ENCODE measurements at places on chromosomes 16 and 17.

DNA sequence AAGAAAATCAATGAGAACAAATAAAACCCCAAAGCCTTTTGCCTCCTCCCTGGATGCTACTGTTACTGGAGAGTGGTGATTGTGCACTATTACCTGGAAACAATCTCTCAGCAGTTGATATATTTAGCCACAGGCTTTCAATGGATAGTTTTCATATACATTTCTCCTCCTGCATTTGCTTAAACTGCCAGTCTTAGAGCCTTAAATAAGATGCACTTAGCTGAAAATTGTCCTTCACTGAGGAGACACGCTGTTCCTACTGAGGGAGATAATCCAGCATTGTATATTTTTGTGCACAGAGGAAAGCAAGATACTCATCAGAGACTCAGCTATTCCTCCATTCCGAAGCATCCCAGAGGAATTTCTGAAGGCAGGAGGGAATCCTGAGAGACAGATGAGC is 520.2 kb upstream of the C16orf82 start:
- no peak for DNase-seq

DNA sequence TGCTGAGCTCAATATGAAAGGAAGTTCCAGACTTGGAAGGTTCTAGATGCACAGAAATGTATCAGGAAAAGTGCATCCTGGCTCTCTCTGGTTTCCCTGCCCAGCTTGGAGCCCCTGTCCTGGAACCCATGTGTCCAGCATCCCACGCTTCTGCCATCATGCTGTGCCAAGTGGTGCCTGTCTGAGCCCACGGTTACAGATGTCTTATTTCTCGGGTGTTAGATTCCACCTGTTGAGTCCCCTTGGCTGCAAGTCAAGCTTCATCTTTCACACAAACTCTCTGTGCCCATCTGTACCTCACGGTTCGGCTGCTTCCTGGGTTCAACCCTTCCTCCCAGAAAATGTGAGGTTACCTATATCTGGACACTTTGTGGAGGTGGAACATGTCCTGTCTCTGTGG is 22.5 kb downstream of the OR1D5 start:
- no peak for DNase-seq

GRCh38 chr16:11229906-11230305 is 26.1 kb downstream of the SOCS1 start:
- DNase-seq = no peak

GRCh38 chr17:77343031-77343800 is 202.4 kb downstream of the SEC14L1 start:
- DNase-seq = no peak

DNA sequence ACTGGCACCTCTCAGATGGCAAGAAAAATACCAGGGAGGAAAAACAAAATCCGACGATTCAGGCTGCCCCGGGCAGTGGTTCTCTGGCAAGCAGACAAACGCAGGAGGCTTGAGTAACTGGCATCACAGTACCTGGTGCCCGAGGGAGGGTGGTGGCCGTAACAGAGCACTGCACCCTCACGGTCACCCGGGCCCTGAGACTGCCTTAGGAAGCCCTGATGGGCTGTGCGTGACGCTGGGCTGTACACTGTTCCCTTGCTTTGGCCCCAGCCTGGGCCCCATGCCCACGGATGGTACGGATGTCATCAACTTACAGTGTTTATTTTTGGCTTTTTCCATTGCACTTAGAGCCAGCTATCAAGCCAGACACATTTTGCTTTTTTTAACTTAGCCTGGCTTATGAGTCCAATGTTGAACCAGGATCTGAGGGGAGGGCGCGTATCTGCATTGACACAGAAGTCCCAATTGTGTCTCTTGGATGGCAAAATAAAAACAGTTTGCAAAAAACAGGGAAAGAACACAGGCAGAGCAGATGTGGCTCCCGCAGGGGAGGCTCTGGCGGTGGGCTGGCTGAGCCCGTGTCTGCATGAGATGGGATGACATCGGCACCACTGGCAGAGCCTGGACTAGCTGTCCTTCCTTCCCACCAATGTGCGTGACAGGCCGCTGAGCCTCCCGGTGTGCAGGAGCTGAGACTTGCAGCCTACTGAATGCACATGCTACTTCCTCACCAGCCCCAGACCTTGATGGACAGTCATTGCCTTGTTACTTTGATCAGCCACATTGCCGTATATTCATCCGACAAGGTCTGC is 287.7 kb downstream of the FOXL1 start:
- no peak for DNase-seq

GRCh38 chr17:76588182-76588581 is 2.5 kb upstream of the ST6GALNAC2 start:
- DNase-seq = no peak

DNA sequence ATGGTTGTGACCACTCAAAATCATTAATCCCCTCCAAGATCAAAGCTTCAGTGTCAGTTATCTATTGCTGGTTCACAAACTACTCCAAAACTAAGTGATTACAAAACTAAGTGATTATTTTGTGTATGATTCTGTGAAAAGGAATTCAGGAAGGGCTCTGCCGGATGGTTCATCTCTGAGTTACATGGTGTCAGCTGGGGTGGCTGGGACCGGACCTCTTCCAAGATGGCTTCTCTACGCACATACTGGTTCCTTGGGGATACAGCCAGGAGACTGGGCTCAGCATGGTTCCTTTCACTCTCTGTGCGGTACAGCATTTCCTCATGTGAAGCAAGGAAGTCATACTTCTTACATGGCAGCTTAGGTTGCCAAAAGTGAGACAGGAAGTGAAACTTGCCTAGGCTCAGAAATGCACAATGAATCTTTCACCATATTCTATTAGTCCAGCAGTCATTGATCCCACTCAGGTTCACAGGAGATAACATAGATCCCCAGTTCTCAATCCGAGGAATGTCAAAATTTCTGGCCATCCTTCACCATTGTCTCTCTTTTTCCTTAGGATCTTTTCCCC is 97.9 kb upstream of the IRX6 start:
- DNase-seq = no peak

DNA sequence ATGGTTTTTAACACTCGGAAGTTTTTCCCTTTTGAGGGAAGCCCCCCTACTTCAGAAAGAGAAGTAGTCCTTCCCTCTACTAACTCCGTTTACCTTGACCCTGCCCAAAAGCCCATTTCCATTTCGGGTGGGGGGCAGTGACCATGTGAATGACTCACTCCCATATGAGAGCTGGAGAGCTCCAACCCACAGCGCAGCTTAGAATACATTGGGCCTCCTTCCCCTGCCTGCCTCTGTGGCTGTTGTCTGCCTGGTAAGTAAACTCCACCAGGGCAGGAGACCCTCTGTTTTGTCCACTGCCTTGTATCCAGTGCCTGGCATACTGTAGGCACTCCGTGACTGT is 985 bp downstream of the SGSM2 start:
- no peak for DNase-seq

DNA sequence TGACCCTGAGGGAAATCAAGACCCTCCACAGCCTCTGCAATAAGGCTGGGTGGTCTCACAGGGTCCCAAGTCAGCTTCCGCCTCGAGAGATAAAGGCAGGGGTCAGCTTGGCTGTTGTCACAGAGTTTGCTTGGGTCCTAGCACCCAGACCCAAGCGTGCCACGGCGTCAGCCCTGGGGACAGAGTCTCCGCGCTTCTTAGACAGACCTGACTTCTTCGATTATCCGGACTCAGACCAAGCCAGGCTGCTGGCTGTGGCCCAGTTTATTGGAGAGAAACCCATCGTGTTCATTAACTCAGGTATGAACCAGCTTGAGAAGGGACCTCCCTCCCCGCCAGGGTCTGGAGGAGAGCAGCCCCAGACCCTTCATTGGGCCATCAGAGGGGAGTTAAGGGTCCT is 588 bp downstream of the C16orf92 start:
- no peak for DNase-seq

- peak; percentile 45 for DNase-seq
These were observed 125.4 kb upstream of the CHMP6 start for GRCh38 chr17:80866050-80866793.

- no peak for DNase-seq
These were observed 621.0 kb downstream of the WWOX start for GRCh38 chr16:78720416-78720815.

DNA sequence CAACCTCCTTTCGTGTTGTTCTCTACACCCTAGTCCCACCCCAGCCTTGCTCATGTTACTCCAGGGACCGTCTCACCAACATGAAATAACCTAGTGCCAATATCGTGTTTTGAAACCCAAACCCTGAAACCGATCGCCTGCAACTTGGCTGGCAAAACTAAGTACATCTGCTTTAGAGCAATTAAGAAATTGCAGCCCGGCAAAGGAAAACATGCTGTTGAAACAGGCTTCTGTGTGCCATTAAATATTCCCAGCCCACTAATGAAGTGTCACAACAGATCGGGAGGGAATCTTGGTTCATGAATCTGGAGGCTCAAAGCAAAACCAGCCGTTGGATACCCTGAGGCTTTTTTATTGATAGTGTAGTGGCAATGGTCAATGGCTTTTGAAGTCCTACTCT is 48.3 kb upstream of the GPR139 start:
- no peak for DNase-seq

GRCh38 chr16:22126037-22126558 is 33.8 kb downstream of the VWA3A start:
- no peak for DNase-seq

DNA sequence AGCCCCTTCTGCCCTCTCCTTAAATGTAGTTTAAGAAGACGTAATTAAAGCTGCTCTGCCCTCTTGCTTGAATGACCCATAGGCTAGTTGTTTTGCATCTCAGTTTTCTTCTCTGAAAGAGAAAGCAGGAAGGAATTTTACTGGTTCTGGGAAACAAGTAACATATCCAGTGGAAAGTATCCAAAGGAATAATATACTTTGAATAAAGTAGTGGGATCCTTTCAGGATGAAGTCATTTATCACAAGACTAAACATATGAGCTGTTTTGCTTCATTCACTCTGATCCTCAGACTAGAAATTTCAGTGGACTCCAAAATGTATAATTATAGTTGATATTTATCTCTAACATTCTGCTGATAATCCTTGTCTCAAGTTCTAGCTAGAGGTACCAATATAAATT is 1297.6 kb upstream of the GOT2 start:
- DNase-seq = no peak

DNA sequence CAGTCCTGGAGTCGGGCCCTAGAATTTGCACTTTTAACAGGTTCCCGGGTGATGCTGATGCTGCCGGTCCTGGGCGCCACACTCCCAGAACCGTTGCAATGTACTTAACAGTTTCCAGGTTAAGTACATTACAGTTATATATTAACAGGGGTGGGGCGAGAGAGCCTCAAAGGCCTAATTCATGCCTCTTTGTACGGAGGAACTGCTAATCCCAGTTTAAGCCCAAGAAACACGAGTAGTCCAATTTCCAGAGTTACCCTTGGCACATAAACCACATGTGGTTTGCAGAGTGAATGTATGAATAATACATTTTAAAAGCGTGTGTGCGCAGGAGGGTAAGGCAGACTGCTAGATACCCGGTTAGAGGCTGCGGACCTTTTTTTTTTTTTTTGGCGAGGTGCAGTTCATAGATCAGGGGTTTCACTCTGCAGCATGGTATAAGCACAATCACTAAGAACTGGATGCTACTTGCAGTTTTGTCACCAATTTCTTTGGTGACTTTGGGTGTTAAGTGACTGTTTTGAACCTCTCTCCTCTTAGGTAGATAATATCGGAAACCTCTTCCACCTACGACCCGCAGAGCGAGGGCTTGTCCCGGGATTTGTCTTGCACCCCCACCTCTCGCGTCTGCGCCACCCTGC is 713 bp downstream of the COX11 start:
- no peak for DNase-seq

GRCh38 chr17:6894206-6894528 is 62.6 kb upstream of the TEKT1 start:
- no peak for DNase-seq

DNA sequence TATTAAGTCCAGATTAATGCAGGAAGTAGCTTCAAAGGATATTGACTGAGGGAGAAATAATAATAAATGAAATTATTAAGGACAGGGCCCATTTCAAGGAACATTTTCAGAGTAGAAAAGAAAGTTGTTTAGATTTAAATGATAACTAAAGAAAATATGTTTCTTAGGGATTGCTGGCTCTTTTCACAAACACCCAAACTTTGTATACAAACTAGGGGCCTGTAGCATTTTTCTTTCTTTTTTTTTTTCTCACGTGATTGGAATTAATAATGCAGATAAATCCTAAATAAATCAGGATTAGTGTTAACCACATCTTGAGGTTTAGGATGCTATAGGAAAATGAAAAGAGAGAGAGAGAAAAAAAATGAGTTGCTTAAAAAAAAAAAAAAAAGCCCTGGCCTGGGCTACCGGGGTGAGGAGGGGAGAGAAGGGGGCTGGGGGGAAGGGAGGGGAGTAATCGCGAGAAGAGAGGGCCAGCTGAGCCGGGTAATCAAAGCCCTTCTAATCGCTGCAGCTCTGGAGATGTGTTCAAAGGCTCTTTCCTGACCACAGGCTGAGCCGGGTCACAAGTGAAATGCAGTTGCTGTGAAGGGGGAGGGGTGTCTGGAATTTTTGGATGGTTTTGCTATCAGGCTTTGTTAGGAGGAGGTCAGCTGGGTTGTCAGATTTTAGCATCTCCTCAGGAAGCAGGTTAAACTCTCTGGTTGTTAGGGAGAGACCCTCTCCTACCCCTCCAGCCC is 104.6 kb upstream of the ZFHX3 start:
- no peak for DNase-seq

DNA sequence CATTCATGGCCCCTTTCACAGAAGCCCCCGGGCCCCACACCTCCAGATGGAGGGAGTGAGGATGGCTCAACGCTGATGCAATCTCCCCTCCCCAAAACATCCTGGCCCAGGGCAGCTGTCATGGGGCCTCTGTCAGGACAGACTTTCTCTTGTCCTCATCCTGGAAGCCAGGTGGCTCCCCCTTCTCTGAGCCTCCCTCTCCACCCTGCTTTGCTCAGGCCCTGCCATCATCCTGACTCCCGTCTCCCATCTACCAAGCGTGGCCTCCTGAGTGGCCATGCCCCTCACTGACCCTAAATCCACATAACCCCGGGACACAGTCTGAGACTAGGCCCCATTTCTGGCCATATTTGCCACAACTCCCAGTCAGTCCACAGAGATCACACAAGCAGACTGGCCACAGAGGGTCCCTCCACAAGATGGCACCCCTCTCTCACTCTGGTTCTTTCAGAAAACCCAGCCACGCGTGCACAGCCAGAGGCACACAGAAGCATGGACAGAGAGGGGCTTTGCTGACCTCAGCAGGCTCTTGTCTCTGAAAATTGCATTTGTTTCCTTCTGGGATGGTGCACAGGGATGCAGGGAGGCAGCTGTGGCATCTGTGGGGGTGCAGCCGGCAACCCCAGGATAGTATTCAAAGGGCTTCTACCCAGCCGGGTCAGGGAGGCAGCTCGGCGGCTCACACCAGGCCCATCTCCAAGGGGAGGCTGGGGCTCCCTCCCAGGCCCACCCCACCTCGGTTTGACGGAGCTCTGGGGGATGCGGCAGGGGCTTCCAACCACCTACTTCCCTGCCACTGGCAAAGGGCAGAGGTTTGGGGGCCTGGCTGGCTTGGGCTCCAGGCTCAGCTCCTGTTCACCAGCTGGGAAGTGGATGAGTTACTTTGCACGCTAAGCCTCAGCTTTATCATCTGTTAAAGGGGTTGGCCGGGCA is 16.9 kb downstream of the DOC2B start:
- no peak for DNase-seq

- no peak for DNase-seq
These were observed 362.3 kb upstream of the EEF2KMT start for GRCh38 chr16:5459863-5460262.

- no peak for DNase-seq
These were observed 2.7 kb downstream of the C16orf87 start for GRCh38 chr16:46828292-46828691.

All from stimulated activated CD8-positive, alpha-beta memory T cell treated with anti-CD3 and anti-CD28 coated beads, Interleukin-7, amount 100 ng/mL, for 1 hour (primary cell).